ENCODE measurements at places on chromosomes 1 and 21. TPM values are rescaled to one million over a fixed set of nuclear protein-coding genes. Genes with fewer than 3 reads are reported as not detected.

GRCh38 chr1:3029991-3030662, 8.9 kb downstream of the ACTRT2 start:
- no peak for DNase-seq

DNA sequence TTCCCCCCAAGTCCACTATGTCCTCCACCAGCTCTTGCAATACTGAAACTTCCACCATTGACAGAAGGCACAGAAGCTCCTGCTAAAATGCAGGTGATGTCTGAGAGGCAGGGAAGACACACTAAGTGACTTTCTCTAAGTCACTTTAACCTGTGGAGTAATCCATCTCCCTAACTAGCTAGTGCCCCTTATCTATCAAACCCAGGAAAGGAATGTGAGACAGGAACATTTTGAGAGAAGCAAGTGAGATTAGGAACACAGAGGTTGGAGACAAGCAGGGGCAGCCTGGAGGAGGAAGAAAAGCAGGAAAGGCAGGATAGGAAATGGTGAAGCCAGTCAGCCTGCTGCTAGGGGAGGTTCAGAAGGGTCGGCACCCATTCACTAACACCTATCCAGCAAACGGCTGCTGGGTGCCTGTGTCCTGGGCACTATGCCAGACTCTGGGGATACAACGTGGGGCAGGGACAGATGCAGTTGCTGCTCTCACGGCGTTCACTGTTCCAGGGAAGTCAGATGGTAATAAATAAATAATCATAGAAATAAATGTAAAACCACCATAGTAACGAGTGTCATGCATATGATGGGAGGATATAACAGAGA, 7.0 kb downstream of the GPA33 start:
- DNase-seq = no peak

- no peak for DNase-seq
Measured at GRCh38 chr1:167504467-167504827, 13.9 kb downstream of the CD247 start.

DNA sequence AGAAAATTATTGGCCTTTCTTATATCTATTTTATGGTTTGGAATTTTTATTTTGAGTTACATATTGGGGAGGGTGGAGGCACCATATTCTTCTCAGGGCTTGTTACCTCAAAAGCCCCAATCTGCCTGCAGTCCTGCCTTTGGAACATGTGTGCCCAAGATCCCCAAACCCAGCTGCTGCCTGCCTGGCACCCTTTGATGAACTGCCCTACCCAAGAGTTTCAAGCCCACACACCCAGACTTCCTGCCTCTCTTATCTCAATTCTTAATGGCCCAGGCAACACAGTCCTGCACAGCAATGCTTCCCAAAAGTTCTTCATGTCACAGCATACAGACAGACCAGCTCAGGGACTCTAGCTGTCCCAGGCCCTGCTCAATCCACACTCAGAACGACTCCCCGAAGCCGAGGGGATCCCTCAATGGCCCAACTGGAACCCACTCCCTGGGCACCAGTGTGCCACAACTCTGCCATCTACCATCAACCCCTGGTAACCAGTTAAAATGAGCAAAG, 19.2 kb downstream of the OLFML2B start:
- no peak for DNase-seq

SAMD11 gene
- 2.6 TPM for total RNA-seq

DNA sequence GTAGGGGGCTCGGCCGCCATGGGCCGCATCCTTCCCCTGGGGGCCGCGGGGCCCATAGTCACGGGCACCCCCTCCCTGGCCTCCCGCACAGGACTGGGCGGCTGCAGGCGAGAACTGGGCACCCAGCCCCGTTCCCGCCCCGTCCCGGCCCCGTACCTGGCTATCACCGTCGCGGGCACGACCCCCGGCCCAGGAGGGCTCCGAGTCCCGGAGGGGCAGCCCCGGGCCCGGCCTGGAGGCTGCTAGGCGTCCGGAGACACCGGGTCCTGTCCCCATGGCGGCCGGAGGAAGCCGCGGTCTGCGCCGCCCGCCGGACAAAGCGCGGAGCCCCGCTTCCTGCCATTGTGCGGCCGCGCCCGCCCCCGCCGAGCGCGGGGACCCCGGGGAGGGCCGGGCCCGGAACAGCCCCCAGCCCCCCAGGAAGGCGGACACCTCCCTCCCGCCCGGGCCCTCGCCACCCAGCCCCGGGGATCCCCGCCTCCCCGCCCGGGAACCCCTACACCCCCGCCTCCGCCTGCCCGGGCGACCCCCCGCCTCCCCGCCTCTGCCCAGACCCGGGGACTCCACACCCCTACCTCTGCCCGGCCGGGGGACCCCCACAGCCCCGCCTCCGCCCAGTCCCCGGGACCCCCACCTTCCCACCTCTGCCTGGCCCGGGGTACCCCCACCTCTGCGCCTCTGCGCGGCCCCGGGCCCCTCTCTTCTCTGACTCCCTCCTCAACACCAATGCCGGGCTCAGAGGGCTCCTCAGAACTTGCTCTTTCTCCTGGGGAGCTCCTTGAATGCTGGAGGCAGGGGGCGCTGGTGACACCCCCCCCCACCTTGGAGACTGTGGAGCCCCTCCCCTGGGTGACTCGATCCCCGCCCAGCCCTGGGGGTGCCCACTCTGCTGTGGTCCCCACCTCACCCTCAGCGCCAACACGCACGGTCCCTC, 6.0 kb downstream of the PLEKHG5 start:
- no peak for DNase-seq

DNA sequence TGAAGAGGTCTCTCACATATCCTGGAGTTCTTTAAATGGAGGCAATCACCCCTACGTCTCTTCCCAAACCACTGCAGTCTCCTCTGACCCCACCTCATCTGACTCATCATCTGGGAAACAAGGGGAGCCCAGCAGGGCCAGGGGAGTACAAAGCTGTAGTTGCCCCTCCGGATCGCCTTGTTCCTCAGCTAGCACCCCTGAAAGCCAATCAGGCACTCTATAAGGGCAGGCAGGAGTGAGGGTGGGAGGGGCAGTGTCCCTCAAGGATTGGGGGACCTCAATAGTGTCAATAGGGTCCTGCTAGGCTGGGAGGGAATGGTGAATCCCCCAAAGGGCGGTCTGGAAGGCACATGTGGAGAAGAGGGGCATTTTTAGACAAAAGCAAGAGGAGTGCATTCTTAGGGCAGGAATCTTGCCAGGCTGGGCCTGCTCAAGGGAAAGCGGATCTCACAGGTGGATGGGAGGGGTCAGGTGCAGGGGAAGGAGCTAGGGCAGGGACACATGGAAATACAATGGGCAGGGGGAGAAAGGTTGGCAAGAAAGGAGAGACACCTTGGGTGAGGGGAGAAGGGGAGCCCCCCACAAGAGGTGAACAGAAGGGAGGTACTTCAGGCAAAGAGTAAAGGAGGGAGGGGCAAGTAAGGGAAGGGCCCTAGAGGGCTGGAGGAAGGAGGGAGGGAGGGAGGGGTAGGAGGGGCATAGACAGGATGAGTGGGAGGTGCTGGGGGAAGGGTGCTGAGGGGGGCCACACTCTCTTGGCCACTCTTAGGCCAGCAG, 5.8 kb downstream of the SHISA4 start:
- no peak for DNase-seq

KRTAP19-1 gene
- not detected for total RNA-seq

HORMAD1 gene
- total RNA-seq = 8.7 TPM

Measured in tibial nerve (tissue), 4 donors.